Kidney capillary endothelial cell (primary cell): ENCODE measurements at places on chromosomes 6 and 20.

- no peak for DNase-seq
Measured at GRCh38 chr6:30884521-30885480, 482 bp downstream of the DDR1 start.

DNA sequence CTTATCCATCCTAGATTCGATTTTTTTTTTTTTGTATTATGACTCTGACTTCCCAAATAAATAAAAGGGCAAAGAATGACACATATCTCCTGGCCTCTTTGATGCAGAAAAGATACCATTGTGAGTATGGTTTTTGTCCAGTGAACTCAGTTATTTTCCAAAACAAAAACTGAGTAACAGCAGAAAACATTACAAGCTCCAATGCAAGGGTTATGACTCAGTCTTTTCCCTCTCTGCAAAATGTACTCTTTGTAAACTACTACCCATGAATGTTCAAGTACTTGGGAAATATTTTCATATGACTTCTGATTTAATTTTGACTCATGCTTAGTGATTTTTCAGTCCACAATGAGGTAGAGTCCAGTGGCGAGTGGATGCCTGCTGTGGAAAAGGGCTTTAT, 355.3 kb downstream of the RNF144B start:
- DNase-seq = no peak

GRCh38 chr6:157260735-157261410, 62.4 kb downstream of the TMEM242 start:
- no peak for DNase-seq

- DNase-seq = no peak
Measured at GRCh38 chr20:5041433-5041832, 40.1 kb upstream of the SLC23A2 start.

DNA sequence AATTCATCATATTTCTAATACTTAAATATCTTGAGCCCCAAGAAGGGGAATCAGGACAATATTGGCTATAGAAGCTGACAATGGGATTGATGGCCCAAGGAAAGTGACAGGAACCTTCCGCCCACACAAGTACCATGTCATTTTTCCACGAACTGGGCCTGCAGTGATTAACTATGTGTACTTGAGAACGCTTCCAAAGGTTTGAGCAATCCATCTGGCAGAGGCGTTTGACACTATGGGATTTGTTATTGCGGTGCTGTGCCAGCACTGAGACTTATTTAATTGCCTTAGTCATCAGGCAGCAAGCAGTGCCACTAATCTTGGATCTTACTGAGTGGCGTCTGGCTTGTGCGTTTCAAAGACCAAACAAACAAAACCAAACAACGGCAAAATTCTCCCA, 135.6 kb upstream of the UST start:
- no peak for DNase-seq

- DNase-seq = no peak
Measured at GRCh38 chr6:131825946-131826345, 18.1 kb downstream of the ENPP1 start.

DNA sequence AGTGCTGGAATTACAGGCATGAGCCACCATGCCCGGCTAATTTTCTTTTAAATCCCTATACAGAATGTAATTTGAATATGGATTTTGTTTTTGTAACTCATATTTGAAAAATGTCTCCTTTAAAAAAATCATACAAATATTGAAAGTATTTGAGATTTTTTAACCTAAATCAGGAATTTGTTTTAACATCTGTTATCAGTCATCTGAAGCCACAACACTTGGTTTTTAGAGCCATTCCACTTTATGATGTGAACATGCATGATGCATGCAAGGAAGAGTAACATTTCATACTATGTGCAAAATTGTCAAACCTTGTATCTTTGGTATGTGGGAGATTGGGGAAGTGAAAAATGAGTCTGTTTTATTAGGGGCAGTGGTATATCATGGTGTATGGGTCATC, 124.5 kb upstream of the AHI1 start:
- no peak for DNase-seq

DNA sequence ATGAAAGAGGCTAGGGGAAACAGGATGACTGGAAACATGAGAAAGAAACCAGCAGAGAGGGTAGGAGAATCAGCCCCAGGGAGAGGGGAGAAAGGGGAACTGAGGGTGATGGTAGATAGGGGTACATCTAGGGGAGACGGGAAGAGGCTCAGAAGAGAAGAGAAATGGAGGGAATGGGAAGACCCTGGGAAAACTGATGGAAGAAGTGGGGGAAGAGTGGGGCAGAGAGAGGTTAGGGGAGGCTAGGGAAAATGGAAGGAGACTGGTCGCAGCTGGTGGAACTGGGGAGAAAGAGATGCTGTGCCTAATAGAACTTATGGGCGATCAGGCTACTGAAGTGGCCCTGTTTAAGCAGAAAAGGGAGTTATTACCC, 548 bp downstream of the PROCR start:
- DNase-seq = no peak

DNA sequence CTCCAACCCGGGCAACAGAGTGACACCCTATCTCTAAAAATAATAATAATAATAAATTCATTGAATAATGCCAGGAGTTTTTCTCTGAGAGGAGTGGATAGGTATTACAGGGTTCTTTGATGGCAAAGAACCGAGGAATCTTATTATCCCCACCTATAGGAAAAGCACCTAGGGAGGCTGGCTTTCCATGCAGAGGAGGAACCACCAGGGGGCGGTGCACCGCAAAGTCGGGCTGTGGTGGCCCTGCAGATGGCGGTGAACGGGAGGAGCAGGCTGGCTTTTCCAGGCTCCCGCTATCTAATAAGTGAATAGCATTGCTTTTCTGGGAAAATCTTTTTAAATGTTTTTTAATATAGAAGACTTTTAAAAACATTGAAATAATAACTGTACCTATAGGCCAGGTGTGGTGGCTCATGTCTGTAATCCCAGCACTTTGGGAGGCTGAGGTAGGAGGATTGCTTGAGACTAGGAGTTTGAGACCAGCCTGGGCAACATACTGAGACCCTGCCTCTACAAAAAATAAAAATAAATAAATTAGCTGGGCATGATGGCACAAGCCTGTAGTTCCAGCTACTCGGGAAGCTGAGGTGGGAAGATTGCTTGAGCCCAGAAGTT, 864.2 kb downstream of the KIF16B start:
- no peak for DNase-seq

DNA sequence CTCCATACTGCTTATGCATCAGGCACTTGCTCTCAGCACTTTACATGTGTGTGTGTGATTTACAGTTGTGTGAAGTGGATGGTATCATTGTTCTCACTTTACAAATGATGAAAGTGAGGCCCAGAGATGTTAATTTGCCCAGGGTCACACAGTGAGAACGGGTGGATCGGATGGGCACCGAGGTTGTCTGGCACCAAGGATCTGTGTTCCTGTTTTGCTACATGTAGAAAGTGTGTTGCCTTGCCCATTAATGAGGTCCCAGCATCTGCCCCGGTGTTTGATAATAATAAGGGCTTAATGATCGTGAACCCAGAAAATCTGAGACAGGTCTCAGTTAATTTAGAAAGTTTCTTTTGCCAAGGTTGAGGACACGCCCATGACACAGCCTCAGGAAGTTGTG, 216.1 kb upstream of the QKI start:
- DNase-seq = no peak

DNA sequence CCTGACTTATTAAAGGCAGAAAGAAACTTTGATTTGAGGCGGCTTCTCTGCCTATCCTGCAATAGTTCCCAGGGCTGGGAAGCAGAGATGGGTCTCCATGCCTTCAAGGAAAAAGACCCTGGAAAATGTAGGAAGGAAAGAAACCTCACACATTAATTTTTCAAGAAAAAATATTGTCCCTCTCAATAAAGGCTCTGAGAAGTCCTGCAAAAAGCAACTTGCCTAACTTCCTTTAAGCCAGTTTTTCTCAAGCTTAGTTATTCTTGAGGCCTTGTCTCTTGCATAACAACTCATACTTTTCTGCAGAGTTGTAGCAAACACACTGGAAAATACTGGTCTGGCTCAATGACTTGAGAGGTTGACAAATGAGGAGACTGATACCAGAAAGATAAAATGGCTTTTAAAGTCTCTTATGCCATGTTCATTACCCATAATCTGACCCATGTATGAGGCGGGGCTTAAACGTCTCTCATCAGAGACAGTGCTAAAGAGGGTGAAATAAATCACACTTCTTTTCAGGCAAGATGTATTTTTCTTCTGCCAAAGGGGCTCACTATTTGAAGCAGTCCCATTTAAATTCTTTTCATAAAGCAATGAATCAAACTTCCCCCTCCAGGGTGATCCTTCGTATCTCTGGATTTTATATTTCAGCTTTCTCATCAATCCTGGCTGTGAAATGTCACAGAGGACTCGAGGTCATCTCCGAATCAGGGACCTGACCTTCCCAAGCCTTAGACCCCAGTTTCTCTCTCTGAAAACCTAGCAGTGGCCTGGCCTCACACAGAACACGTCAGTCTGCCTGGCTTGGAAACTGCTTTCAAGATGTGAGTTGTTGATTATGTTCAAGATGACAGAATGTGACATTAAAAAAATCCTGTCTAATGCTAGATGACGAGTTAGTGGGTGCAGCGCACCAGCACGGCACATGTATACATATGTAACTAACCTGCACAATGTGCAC, 82.3 kb upstream of the KCNG1 start:
- DNase-seq = no peak

DNA sequence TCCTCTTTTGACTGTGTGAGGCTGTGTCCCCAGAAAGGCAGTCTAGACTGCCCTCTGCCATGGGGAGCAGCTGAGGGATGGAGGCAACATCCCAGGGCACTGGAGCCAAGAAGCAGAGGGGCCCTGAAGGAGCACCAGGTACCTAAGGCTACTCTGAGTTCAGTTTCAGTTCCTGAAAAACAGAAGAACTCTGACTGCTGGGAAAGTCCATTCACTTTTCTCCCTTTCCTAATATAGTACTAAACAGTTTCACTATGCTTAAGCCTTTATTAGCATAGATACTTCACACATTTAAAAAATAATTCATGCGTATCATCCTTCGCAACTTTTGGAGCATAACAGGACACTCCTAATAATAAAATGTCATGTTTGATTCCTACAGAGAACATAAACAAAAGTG, 130.0 kb downstream of the FOXC1 start:
- no peak for DNase-seq

DNA sequence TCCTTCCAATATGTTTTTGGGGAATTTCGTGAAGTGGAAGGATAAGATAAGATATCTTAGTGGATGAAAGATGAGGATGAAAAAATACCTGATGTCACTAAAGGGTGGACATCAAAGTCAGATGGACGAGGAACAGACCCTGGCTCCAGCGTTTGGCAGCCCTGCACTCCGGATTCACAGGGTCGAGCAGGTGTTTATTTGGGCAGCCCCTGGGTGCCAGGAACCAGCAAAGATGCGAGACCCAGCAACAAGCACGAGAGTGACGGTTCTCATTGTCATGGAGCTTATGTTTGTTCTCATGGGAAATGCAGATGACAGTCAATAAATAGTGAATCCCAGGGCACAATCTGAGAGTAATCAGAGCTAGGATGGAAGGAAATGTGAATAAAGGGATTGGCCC, 131.1 kb downstream of the PHACTR3 start:
- no peak for DNase-seq

GRCh38 chr6:170131351-170131750, 159.5 kb downstream of the DLL1 start:
- no peak for DNase-seq

DNA sequence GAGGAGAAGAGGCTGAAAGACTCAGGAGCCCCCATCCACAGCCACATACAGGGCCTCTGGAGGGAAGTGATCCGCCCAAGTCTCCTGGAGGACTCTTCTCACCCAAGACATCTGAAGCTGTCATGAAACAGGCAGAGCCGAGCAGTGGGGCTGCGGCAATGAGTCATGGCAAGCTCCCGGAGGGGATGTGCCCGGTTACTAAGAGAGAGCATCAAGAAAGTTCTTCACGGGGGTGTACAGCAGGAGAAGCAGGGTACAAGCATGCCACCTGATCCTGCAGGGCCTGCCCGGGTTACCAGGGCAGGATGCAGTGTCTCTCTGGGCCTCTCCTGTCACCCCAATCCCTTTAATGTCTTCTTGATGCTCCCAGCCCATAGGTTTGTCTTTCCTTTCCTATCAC, 21.1 kb downstream of the TRIM26 start:
- DNase-seq = no peak

DNA sequence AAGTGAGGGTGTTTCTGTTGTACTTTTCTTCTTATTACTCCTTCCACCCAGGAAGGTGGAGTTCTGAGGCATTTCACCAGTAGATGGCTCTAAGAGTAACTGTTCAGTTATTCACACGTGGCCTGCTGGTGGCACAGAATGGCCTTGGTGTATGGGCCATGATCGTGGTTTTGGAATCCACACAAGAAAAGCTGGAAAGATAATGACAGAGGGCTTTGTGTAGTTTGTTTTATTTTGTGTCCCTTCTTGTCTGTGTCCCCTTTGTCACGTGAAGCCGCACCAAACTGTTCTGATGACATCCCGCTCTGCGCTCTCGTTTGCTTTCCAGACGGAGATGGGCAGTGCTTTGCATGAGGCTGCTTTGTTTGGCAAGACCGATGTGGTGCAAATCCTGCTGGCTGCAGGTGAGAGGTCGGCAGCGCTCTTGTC, 93.4 kb downstream of the ANKS1A start:
- peak; percentile 14 for DNase-seq

- peak; percentile 71 for DNase-seq
Measured at GRCh38 chr6:167676000-167676665, 150.6 kb upstream of the AFDN start.

- no peak for DNase-seq
Measured at GRCh38 chr6:150420926-150421325, 52.1 kb downstream of the IYD start.

- no peak for DNase-seq
Measured at GRCh38 chr6:160141001-160141726, 19.5 kb downstream of the SLC22A1 start.

GRCh38 chr20:5973172-5973571, 22.7 kb downstream of the MCM8 start:
- DNase-seq = no peak

DNA sequence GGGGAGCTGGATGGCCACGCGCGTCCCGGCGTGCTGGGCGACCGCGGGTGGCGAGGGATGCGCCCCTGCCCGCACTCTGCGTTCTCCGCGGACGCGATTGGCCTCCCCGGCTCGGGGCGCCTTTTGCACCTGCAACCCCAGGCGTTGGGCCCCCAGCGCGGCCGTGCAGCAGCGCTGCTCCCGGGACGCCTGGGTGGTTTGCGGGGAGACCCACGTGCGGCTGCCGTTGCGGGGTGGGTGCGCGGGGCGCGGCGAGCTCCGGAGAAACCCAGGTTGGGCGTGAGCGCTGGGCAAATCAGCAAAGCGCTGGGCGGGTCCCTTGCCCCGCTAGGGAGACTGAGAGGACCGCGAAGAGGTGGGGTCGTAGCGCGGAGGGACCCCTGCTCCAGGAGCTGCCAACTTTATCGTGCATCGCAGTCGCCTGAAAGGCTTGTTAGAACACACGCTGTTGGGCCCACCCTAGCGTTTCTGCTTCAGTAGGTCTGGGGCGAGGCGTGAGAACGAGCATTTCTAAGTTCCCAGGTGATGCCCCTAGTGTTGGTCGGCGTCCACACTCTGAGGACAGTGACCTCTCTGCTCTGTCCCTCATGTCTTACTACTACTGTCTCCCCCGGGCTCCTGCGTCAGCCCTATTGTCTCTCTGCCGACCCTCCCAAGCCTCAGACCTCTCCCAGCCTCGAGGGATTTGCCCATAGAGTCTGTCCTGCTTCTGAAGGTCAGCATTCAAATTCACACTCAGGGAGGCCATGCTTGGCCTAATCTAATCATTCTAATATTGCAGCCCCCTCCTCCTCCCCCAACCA, 538 bp upstream of the ZFP64 start:
- DNase-seq = peak; percentile 16
